ENCODE measurements at places on chromosomes 7 and 10.
A peak's percentile ranks its signal among the peaks of the same experiment; 100 is the strongest.

DNA sequence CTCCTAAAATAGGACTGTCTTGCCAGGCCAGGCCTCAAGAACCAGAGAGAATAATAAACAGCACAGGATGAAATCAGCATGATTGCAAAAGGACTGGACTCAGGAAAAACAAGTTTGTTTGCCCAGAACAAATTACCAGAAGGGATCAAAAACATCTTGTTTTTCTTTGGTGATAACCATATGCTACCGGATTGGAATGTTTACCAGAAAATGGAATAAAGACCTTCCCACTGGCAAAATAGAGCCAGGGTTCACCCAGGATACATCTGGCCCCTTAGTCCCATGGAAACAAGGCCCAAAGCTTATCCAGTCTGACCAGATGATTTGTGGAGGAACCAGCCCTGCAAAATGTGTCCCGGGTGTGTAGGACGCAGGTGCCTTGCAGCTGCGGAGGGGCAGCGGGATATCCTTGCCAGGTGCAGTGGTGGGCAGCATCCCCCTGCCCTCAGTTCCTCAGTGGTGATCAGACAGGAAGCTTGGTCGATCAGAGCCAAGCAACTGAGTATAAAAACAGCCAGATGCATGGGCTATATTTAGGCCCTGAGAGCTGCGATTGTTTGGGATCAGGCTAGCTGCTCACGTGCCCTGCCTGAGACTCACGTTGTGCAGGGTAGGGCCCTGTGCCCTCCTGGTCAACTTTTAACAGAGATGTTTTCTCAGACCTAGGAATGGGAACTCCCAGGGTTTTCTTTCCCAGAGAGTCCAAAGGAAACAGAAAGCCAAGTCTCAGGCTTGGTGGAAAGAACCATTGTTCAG lies 4.6 kb upstream of the ZNF22 start:
- no peak for DNase-seq

- no peak for DNase-seq
Measured at GRCh38 chr7:143983960-143984359, 16.2 kb upstream of the OR6B1 start.

DNA sequence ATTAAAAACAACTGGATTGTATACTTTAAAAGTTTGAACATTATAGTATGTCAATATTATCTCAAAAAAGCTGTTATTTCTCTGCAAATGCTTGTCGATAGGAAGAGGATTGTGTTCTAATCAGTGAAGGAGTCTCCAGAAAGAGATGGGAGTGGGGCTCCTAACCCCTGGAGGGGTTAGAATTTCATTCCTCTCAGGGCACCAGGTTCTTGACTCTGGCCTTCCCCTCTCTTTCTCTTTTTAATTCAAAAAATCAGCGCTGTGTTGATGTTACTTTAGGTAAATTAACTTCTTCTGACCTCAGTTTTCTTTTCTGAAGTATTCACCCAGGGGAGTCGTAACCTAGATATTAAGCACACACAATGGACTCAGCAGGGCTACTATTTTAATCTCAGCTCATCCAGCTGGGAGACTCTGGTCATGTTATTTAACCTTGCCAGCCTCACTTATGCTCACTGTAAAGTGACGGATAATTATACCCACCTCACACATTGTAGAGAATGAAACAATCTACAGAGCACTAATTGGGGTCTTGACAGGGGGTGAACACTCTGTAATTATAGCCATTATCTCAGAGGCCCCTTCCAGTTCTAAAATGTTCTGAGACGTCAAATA lies 59.4 kb downstream of the GCC1 start:
- DNase-seq = no peak

DNA sequence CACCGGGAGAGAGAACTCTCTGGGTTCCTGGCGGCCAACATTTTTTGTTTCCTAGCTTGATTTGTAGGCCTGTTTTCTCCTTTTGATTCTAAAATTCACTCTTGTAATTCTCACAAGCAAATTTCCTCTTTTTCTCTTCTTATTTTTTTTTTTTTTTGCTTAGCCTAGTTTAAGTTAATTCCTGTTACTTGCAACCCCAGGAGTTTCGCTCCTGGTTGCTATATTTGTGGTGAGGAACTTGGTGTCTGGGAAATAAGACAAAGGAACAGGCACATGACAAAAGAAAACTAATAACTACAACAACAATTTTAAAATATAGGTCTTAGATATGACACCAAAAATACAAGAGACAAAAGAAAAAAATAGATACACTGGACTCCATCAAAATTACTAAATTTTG lies 6.7 kb downstream of the AOAH start:
- no peak for DNase-seq

DNA sequence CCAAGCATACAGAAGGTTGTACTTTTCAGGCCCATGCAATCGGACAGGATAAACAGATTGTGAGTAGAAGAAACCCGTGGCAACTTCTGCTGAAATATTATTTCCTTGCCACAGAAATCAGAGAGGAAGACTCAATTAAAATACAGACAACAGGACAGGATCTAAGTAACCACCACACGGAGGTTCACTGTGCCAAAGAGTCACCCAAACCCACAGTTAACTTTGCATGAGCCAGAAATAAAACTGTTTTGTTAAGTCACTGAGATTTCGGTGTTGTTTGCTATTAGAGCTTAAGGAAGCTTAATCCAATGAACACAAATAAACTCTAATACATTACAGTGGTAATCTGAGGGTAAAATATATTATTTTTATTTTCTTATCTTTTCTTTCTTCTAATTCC lies 14.0 kb downstream of the PNPLA8 start:
- no peak for DNase-seq

- DNase-seq = no peak
Measured at GRCh38 chr10:2700626-2701305, 366.6 kb upstream of the PFKP start.

DNA sequence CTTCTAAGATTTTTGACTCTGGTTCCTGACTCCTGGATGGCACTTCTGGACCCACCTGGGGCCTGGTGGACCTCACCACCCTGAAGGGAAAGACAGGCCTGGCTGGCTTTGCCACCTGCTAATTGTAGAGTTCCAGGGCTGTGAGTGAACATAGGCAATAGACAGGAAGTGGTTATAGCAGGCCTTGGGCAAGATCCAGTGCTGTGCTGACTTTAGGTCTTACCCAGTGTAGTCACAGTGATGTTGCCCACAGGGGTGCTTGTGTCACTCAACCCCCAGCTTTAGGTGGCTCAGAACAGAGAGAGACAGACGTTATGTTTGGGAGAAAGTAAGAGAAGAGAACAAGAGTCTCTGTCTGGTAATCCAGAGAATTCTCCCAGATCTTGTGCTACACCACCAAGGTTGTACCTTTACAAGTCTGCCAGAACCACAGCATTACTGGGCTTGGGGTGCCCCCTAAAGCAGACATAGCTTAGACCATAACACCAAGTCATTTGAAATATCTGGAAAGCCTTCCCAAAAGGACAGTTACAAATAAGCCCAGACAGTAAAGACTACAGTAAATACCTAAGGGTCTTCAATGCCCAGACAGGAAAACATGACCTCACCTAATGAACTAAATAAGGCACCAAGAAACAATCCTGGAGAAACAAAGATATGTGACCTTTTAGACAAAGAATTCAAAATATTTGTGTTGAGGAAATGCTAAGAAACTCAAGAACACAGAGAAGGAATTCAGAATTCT lies 303.4 kb downstream of the PCLO start:
- no peak for DNase-seq

GRCh38 chr7:116357781-116358670 lies 141.5 kb upstream of the CAV2 start:
- DNase-seq = no peak

DNA sequence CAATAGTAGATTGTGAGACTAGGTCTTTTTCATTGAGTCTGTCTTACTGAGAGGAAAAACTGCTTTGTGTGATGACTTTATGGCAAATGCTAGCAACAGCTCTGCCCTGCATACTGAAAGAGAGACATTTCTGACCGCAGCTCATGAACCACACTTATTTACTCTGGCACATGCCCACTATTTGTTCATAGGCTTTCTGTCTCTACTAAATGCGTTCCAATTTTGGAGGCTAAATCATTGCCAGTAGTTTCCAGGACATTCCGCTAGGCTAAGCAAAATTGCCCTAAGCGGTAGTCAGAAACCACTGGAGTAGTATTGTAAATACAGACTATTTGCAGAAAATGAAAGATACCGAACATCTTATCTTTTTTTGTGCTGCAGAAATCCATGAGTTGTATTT lies 55.6 kb upstream of the DLX6 start:
- no peak for DNase-seq

GRCh38 chr7:75725306-75725705 lies 13.4 kb downstream of the HIP1 start:
- no peak for DNase-seq

DNA sequence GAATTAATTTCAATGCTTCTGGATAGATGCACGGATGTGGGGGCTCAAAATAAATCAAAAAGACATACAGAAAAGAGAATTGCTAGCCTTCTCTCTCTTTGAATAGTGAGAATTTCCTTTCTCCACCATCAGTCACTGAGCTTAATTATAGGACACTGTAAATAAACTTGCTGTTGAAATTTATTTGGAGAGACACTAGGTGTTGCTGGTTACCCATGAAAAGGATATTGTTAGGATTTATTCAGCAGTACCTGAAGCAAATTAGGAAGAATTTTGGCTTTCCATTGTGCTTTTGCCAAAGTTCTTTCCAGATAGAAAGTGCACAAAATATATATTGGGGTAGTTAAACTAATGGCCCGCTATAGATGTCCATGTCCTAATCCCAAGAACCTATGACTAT lies 27.6 kb downstream of the GCC1 start:
- no peak for DNase-seq

DNA sequence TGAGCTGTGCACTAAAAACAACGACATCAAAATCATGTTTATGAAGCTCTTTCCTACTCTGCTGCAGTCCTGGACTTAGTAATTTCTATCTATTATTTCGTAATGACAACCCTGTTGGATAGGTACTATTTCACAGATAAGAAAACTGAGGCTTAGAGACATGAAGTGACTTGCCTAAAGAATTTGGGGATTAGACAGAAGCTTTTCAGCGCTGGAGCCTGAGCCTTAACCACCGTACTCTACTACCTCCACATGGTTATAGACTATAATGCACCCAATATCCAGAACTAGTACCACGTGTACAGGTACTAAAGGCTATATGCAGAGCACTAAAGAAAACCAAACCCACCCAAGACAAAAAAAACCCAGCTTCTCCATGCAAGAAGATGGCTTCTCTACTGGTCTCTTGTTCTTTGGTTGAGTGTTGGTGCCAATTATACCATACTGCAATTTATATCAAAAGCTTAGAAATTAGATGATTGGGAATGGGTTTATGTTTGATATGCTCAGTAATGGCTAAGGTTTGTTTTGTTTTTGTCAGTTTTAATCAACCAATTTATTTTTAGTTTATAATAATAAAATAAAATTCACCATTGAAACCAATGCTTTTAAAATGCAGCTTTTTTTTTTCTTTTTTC lies 6.5 kb upstream of the SNX10 start:
- peak; percentile 28 for DNase-seq

DNA sequence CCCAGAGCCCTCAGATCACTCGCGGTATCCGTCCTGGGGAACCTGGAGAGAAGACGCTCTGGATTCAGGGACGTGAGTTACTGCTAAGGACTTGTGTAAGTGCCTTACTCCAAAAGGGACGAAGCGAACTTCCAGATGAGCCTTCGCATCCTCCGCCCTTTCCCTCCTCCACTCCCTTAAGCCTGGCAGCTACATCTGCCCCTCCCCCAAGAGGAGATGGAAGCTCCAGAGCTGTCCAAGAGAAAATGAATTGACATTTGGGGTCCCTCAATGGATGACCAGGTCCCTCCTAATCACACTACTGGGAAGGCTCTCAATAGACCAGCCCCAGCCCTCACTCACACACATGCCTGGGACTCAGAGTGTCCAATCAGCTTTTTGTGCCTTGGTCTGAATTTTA lies 31.3 kb upstream of the GDF10 start:
- DNase-seq = no peak

DNA sequence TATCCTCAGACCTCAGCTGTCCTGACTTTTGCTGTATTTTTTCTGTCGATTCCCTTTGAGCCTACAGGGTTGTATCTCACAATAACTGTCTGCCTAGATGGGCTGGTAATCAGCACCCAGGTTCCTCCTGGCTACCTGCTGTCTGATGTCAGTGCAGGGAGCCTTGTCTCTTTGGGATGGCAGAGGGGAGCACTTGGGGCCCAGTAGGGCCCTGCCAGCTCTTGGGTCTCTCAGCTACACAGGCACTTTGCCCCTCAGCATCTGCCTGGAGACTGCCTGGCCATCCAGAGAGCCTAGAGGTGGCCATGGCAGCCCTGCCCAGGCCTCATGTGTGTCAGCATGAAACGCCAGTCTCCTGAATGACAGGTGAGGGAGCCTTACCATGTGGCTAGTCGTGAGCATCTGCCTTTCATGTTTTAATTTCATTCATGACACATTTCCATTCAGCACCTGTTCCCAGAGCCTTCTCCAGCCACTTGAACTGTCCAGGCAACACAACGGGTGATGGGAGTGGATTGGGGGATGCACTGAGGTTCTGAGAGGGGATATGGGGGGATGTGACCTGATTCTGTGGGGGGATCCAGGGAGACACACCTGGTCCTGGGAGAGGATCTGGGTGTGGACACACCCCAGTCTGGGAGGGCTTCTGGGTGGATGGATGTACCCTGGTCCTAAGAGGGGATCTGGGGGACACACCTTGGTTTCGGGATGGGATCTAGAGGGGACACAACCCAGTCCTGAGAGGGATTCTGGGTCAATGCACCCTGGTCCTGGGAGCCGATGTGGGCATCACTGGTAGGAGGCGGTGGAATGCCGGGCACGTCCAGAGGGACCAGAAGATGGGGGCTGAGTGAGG lies 21.9 kb downstream of the ADCY1 start:
- no peak for DNase-seq

GRCh38 chr7:47690902-47691558 lies 109.1 kb upstream of the TNS3 start:
- no peak for DNase-seq

DNA sequence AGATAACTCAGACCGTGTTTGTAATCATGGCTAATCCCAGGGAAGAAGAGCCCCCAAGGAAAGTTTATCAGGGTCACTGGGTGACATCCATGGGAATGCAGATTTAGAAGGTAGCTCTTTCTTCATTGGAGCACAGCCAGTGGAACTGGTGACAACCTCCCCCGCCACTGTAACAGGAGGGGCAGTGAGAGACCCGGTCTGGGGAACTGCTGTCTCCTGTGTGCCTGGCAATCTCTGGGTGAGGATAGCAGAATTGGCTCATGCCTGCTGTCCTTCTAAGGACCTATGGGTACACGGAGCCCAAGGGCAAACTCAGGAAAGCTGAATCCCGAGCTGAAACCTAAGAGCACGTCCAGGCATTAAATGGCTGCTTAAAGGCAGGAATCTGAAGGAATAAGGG lies 341.6 kb downstream of the ABCA13 start:
- DNase-seq = no peak

DNA sequence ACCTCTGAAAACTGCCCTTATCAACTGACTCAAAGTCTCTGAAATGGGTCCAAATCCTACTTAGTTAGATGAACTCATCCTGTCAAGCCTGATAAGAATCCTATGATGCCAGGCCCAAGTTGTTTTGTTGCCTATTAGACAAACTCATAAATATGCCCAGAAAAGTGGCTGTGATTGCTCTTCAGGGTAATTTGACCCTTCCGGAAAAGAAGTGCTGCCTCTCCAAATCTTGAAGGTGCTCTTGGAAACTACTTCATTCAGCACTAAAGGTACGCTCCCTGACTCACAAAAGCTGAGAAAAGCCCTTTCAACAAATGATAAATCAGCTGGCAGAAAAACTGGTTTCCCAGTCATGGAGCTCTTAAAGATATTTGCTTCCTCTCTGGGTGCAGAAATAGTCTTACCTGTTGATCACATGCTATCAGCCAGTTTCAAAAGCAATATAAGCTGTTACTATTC lies 6.7 kb downstream of the IFIT5 start:
- DNase-seq = no peak
